Bronchial epithelial cell (primary cell): ENCODE measurements at places on chromosomes 7 and 10. TPM values are rescaled to one million over a fixed set of nuclear protein-coding genes. Genes with fewer than 3 reads are reported as not detected.

Gene KIF11
- total RNA-seq: 1.1 and 1.3 TPM in 2 replicates

Gene MOGAT3
- not detected in 2 replicates for total RNA-seq

Gene ADRB1
- total RNA-seq: 1.8 and 2.2 TPM in 2 replicates

Gene FOXI2
- total RNA-seq: not detected in 2 replicates

Gene GATA3
- under 0.01 TPM in 1 of 2 replicates, not detected in the other for total RNA-seq

Gene CRYGN
- total RNA-seq: not detected in 2 replicates

Gene ENO4
- total RNA-seq: not detected in 2 replicates

Gene CRHR2
- not detected in 2 replicates for total RNA-seq

Gene VAX1
- not detected in 2 replicates for total RNA-seq

Gene OR2A1
- not detected in 2 replicates for total RNA-seq

Gene GRB10
- 65.9 and 67.7 TPM in 2 replicates for total RNA-seq

Gene SLC13A4
- under 0.01 and 0.26 TPM in 2 replicates for total RNA-seq

Gene DDX21
- 148 and 193 TPM in 2 replicates for total RNA-seq

Gene C1QL3
- total RNA-seq: not detected in 2 replicates

Gene ACTR1A
- total RNA-seq: 53.2 and 79.6 TPM in 2 replicates

Gene CTAGE6
- total RNA-seq: 0.13 and 0.26 TPM in 2 replicates
